GDM1 (cell line): ENCODE measurements at places on chromosomes 13 and 19.
A peak's percentile ranks its signal among the peaks of the same experiment; 100 is the strongest.

- peak; percentile 91 for DNase-seq
Measured at GRCh38 chr19:51246164-51246552, 4.7 kb upstream of the SIGLECL1 start.

DNA sequence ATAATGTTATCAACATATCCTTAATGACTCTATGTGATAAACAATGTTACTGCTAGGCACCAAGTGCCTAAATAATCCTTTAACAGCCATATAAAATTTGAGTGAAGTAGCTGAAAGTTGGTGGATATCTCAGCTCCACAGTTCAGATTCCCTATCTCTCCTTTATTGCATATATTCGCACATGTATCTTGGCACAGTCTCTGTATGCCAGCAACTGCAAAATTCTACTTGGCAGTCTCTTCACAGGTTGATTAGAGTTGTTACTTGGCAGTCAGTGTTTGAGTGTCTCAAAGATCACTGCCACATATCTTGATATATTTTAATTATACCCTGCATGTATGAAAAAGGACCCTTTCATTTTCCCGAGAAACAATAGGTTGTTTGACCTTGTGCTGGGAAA is 879.3 kb downstream of the OLFM4 start:
- no peak for DNase-seq

GRCh38 chr19:31175564-31176348 is 173.5 kb downstream of the TSHZ3 start:
- no peak for DNase-seq

- no peak for DNase-seq
Measured at GRCh38 chr13:24153979-24154701, 6.4 kb upstream of the SPATA13 start.

DNA sequence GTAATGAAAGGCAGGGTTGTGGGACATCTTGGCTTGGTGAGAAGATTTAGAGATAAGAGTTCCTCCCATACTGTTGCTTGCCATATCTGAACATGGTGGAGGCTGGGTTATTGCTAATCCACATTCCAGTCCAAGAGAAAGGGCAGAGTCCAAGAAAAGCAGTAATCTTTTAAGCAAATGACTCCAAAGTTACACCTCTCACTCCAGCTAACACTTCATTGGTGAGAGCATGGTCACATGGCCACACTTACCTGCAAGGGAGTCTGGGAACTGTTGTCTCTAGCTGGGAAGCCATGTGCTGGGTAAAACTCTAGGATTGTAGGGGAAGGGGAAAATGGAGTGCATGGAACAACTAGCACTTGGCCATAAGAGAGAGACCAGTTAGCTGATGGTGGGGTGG is 5.6 kb downstream of the C19orf81 start:
- DNase-seq, result no peak

GRCh38 chr13:110341445-110342244 is 34.6 kb downstream of the COL4A2 start:
- DNase-seq, result no peak

DNA sequence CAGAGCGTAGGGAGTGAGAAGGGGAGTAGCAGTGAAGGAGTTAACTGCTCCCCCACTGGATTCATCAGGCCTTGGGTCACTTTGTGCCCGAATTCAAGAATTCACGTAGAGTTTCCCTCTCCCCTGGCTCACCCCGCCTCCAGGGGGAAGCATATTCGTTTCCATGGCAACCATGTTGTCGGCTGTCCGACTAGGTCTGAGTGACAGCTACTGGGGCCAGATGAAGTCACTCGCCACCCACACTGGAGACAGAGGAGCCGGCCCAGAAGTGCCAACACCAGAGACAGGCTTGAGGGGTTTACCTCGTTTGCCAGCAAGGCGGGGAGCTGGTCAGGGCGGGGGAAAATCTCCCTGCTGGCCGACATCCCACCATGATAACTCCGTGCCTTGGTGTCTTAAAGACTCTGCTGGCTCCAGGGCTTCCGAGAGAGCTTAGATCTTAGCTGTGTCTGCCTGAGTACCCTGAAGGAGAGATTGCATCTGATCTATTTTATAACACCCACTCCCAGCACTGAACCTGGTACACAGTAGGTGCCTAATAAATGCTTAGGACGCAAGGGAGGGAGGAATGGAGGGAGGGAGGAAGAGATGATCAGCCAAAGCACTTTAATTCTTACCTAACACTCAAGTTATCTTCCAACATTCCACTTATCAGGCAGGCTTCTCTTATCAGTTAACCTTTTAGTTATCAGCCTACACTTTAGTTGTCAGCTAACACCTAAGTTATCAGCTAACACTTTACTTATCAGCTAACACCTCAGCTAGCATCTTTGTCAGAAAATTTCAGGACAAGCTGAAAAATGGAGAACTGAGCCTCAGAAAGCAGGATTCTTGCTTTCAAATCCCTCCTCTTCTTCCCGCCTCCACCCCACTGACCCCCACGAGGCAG is 57.2 kb upstream of the ZNRF4 start:
- no peak for DNase-seq

- DNase-seq, result no peak
Measured at GRCh38 chr19:29785955-29786589, 25.7 kb upstream of the CCNE1 start.
